ENCODE measurements at places on chromosomes 1 and 21.

DNA sequence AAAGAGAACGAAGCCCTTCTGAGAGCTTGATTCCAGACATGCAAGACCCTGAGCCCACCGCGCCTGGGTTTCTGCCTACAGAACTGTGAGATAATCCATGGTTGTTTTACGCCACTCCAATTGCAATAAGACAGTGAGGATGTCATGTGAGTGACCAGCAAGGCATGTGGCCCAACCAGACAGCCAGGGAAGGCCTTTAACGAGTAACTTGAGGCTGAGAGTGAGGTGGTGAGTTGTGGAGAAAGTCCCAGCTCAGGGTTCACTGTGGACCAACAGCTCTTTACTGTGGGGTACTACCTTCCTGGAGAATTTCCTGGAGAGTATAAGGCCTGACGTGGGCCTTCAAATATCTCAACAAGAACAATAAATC lies 153.9 kb downstream of the ETS2 start:
- DNase-seq, result no peak

GRCh38 chr1:67130673-67131072 lies 4.1 kb downstream of the C1orf141 start:
- no peak for DNase-seq

DNA sequence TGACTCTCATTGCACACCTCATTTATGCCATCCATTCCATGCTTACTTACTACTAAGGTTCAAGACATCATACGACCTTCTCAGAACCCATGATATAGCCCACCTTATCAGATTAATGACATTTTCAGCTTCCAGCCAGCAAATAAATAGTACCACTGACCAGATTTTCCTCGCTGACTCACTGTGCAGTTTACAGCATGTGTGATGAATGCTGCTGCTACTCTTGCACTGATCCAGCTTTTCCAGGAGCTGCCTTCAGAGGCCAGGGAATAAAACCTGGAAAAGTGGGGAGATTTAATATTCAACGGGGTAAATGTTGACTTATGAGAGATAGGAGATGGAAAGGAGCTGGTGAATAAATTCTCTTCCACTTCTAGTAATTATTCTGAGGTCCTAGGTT lies 247.1 kb downstream of the COL11A1 start:
- DNase-seq, result no peak

DNA sequence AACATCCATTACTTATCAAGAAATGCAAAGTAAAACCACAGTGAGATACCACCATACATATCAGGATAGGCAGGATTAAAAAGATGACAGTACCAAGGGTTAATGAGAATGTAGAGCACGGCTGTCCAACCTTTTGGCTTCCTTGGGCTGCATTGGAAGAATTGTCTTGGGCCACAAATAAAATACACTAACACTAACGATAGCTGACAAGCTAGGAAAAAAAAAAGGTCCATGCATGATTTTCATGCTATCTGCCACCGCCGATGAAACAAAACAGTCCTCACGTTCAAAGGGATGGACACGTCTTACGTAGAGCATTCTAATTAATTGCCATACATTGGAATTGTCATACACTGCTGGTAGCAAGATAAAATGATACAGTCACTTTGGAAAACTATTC lies 14.3 kb downstream of the BACH1 start:
- DNase-seq, result peak; percentile 56

DNA sequence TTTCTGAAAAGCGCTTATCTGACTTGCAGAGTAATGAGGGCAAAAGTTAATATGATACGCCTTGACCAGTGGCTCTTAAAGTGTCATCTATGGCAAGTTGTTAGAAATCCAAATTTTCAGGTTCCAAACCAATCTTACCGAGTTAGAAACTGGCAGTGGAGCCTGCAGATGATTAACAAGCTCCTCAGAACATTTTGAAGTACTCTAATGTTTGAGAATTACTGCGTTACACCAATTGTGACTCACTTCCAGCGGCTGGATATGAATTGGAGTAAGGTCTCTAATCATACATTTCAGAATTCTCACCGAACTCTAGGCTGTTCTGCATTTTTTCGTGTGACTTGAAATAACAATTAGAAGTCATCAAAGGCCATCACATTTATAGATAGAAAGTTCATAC lies 73.5 kb upstream of the TMPRSS15 start:
- DNase-seq, result no peak

- peak; percentile 61 for DNase-seq
Measured at GRCh38 chr1:244361764-244362473, 89.8 kb downstream of the ADSS2 start.

GRCh38 chr1:15370781-15371520 lies 38.7 kb upstream of the EFHD2 start:
- DNase-seq, result peak; percentile 55

- no peak for DNase-seq
Measured at GRCh38 chr1:110513511-110513910, 5.5 kb downstream of the KCNA10 start.

DNA sequence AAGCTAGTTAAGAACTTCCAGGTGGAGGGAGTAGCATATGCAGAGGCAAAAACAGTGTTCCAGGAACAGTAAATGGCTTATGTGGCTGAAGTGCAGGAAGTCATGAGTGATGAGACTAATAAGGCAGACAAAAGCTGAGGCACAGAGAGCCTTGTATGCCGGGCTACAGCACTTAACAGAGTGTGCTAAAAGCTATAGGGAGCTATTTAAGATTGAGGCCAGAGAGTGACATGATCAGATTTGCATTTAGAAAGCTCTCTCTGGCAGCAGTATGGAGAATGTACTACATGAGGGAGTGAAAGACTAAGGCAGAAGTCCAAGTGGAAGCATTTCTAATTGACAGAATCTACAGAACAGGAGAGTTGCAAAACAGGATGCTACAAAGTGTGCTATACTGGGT lies 38.6 kb downstream of the WASF2 start:
- DNase-seq, result no peak

- no peak for DNase-seq
Measured at GRCh38 chr1:223802602-223803001, 43.1 kb downstream of the TP53BP2 start.

GRCh38 chr21:32735524-32735923 lies 7.7 kb upstream of the SYNJ1 start:
- no peak for DNase-seq

DNA sequence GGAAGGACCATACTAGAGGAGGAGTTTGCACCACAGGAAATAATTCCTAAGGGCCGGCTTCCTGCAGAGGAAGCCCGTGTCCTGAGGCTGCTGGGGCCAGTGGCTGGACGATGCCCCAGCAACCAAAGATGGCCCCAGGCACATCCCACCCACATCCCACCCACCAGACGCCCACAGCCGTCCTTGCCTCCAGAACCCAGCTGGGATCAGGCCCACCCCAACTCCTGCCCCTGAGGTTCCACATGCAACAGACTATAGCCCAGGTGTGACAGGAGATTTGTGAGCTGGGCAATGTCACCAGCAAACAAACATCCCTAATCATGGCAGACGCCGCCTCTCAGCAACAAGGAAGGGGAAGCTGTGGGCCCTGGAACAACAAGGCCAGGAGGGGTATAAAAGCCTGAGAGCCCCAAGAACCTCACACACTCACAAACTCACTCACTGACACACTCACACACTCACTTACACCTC lies at the start of gene KRTAP10-9:
Gene KRTAP10-9 (plus strand): TSS at position 421 of the 471 bp plus-strand sequence. CDS start 79 bp downstream, outside the sequence.
- DNase-seq, result no peak

DNA sequence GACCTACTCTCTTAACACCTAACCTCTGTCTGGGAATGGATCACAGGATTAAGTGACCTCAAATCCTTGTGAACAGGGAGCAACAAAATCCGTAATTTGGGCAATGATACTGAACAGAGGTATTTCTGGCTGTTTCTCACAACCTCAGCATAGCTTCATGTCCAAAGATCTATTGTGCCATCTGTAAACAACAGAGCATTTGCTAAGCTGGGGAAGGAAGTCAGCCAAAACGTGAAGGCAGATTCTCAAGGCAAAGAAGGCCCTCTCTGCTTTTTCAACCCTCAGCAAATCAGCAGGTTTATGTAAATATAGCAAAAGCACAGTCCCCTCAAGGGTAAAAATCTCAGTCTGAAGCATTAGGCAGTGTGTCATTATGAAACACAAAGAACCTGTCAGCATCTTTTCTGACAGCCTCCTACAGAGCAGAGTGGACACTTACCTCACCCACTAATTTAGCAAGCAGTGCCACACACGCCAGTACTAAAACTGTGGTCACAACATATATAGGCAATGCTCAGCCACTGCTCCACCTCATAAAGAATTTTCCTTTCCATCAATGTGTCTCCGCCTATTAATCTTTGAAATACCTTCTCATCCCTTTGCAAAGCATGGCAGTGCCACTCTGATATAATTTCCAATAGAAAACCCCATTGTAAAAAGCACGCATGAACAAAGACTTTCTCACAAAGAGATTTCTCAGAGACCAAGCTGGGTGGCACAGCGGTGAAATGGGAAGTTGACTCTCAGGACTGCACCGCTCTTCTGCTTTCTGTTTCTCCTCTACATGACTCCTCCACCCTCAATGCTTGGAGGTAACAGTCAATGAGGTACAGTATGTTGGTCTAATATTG lies 188.0 kb downstream of the RERE start:
- DNase-seq, result peak; percentile 52

DNA sequence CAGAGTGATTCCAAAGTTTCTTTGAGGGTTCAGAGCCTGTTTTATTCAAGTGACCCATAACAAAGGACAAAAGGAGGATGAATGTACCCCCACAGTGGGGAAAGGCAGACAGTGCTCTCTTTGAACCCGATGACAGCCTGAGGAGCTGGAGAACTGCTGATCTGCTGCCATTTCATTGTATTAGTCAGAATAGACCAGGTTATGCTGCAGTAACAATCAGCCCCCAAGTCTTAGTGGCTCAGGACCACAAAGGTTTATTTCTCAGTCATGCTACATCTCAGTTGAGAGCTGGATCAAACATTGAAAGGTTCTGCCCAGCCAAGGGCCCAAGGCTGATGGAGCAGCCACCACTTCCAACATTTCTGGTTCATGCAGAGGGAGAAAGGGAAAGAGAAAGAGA lies 88.9 kb downstream of the HUNK start:
- no peak for DNase-seq

DNA sequence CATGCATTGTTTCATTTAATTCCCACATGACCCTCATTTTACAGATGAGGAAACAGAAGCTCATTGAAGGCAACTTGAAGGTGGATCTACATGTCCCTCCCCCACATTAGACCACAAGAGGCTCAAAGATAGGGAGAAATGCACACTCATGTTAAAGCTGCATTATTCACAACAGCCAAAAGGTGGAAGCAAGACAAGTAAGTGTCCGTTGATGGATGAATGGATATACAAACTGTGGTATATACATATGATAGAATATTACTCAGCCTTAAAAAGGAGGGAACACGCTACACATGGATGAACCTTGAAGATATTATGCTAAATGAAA lies 149.7 kb upstream of the JUN start:
- DNase-seq, result no peak

DNA sequence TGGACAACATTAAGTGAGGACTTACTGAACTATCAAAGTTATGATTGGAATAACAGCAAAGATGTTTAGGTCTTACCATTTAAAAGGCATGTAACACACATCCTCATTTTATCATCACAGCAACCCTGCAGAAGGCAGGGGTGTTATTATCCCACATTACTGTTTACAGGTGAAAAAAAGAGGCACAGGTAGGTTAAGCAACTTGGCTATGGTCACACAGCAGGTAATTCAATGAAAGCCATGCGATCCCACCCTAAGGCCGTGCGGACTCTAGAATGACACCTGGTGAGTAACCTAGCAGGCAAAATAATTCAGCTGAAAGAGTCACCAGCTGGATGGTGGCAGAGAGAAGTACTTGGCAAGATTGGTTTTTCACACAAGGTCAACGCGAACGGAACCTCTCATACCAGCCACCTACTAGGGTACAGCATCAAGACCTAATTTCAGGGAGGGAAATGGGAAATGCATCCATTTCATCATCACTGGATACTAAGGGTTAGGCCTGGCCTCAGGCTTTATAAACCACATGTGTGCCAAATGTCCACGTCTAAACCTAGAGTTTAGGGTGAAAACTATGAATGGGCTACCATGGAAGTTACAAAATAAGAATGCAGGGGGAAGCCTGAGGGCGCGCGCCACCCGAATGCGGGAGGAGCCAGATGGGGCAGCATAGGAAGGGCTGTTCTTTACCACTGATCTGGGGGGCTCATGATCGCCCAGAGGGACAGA lies 85.3 kb downstream of the SLC66A1 start:
- DNase-seq, result no peak

DNA sequence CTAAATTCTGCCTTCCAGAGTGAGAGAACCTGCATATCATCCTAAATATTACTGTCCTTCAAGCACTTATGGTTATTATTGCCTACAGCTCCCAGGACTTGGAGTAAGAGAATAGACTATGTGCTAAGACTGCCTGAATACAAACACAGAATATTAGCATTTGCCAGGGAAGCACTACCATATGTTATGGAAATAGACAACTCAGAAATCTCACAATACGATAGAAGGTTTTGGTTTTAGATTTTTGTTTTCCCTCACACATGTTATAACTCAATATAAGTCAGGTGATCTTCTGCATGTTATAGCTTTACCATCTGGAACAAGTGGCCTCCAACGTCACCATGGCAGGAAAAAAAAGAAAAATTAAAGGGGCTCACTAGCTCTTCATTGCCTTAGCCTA lies 413.9 kb downstream of the LRRIQ3 start:
- no peak for DNase-seq

All from retina (tissue), 1 donor.